ENCODE measurements at places on chromosomes 7 and 10.

DNA sequence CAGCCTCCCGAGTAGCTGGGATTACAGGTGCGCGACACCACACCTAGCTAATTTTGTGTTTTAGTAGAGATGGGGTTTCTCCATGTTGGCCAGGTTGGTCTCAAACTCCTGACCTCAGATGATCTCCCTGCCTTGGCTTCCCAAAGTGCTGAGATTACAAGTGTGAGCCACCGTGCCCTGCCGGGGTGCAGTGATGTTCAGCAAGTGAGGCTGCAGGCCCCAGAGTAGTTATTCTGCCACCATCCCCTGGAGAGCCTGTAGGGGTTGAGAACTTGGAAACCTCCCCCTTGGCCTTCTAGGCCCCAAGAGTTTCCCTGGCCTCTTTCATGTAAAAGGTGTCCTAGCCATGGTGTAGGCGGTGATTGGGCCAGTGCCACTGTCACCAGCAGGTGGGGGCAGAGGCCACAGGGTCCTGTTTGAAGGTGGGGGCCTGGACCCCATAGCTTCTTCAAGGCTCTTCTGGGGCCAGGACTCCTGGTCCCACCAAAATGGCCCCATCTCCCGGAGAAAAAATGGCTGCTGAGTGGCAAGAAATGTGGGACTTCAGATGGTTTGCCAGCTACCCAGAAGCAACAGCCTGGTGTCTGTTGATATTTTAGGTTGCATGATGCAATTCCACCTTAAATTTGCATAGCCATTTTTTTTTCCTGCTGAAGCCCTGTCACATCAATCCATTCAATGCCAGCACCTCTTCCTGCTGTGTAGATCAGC lies 25.5 kb upstream of the INMT start:
- DNase-seq: no peak

- no peak for DNase-seq
These were observed 56.7 kb upstream of the SEMA3A start for GRCh38 chr7:84251277-84251781.

DNA sequence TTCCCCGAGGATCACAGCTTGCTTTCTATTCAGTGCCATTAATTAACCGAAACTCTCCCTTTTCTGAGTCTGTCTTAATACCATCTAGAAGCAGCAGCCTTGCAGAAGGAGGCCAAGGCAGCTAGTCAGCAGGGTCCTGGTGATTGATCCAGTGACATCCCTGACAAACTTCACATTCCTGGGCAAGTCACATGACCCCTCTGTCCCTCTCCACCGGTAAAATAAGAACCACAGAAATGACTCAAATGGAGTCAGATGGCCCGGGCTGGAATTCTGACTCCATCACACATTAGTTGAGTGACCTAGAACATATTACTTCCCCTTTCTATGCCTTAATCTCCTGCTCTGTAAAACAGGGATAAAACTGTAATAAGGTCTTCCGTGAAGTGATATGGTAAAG lies 17.2 kb upstream of the ACSL5 start:
- no peak for DNase-seq

DNA sequence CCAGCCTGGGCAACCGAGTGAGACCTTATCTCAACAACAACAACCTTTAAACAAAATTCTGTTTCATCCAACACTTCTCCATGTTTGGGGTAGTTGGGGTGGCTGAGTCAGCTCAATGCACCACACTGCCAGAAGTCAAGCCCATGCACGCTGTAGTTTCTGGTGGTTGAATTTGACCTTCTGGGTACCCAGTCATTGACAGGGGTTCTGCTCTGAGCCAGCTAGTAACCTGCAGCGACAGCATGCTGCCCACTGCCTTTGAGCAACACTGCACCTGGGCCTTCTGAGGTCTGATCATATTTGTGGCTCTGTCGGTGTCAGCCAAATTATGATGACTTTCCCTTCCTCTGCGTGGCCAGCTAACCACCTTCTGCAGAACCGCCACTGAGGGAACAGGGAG lies 84.6 kb upstream of the ZNF438 start:
- no peak for DNase-seq

DNA sequence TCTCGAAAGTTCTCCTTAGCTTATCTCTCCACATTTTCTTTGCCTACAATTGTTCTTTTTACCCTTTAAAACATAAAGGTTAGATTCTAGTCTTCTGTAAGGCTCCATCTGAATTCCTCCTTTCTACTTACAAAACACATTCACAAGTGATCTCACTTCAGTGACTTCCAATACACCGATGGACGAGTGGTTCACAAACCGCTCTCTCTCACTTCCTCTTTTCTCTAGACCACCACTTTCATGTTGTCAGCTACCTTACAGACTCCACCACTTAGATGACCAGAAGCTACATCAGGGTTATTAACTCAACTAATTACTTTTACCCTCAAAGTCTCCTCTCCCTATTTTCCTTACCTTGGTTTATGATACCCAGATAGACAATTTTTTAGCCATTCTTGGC lies 11.8 kb downstream of the MET start:
- no peak for DNase-seq

DNA sequence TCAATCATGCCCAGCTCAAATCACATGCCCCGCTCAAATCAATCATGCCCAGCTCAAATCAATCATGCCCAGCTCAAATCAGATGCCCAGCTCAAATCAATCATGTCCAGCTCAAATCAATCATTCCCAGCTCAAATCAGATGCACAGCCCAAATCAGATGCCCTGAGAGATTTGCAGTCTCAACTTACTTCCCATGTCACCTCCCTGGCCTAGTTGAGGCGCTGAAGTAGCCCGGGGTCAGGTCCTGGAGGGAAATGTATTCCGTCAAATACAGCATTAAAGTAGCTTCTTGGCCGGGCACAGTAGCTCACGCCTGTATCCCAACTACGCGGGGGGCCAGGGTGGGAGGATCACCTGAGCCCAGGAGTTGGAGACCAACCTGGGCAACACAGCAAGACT lies 15.7 kb upstream of the PRKAR1B start:
- DNase-seq: no peak

GRCh38 chr10:33706746-33707145 lies 372.3 kb upstream of the NRP1 start:
- DNase-seq: no peak

GRCh38 chr10:1206601-1207000 lies 150.4 kb downstream of the WDR37 start:
- DNase-seq: no peak

GRCh38 chr10:90947030-90947960 lies 26.4 kb upstream of the ANKRD1 start:
- no peak for DNase-seq

DNA sequence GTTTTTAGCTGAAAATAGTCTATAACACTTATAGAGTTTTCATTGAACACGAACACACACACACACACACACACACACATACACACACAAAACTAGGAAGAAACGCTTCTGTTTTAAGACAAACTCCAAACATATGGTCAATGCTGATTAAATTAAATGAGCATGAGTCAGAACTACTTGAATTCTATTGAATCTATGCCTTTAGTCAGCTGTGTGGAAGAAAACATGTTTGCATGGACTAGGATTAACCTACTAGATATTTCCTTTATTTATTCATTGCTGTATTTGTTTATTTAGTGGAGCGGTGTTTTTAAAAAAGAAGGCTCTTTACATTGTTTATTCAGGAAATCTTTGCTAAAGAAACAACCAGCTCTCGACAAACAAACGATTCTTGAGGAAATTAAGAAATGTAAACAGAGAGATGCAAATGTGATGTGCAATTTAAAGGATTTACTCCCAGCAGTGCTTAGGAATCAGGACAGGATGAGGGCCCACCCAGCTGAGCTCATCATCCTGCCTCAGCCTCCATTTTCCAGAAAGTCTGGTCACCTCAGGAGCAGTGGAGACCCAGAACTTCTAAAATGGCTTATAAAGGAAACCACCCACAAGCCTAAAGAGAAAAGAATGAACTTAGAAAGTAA lies 83.2 kb downstream of the PDE1C start:
- no peak for DNase-seq

- no peak for DNase-seq
These were observed 125.7 kb downstream of the OAT start for GRCh38 chr10:124292911-124293615.

- DNase-seq: no peak
These were observed 13.0 kb downstream of the GALNT17 start for GRCh38 chr7:71144963-71145362.

GRCh38 chr10:130171196-130171595 lies 35.0 kb downstream of the GLRX3 start:
- no peak for DNase-seq

GRCh38 chr7:20153999-20154398 lies 63.2 kb downstream of the MACC1 start:
- no peak for DNase-seq

GRCh38 chr10:78375854-78376785 lies 342.5 kb downstream of the RPS24 start:
- no peak for DNase-seq

DNA sequence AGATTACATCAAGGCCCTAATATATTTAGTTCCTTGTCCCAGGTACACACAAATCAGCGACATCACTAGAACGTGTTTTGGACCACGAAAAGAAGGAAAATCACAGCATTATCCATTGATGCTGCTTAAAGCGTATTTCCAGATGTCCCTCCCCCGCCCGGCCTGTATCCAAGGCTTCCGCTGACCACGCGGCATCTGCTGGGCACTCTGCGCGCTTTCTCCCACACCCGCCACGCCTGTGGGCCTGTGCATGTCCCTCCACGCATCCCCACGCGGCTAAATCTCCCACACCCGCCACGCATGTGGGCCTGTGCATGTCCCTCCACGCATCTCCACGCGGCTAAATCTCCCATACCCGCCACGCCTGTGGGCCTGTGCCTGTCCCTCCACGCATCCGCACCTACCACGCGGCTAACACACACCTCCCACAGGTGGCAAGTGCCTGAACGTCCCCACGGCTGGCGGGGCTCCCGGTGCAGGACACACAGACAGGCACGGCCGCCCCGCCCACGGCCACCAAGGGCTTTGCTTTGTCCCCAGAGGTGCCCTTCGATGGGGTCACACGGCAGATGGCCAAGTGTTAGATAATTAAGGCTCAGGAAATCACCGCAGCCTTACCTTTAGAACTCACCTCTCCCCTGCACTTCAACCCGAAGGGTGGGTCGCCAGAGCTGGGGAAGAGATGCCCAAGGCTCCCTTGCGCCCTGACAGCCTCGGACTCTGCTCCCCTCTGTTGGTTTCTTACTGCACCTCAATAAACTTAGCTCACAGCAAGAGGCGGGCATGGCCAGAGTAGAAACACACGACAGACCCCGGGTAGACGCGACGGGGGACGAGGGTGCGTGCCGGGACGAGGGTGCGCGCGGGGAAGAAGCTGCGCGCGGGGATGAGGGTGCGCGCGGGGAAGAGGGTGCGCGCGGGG lies 49.5 kb downstream of the DIP2C start:
- no peak for DNase-seq

GRCh38 chr10:34626158-34626880 lies 188.8 kb downstream of the PARD3 start:
- DNase-seq: no peak

DNA sequence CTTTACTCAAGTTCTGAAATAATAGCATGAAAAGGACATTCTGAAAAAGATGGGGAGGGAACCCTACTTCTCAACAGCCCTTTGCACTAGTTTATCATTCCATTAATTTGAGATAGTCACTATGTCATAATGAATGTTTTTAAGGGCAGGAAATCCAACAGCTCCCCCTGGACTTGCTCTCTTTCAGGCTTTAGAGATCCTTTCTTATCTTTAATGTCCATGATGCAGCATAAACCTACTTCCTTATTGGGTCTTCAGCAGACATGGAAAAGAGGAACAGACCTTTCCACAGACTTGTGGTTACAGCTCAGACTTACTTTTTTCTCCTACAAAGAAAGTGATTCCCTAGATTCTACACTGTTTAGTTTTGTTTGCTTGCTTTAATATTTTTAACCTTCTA lies 87.3 kb downstream of the IDE start:
- DNase-seq: no peak

- DNase-seq: no peak
These were observed 10.2 kb upstream of the REPIN1 start for GRCh38 chr7:150358433-150358832.

- DNase-seq: no peak
These were observed 166.3 kb downstream of the GRID1 start for GRCh38 chr10:86200269-86200668.

DNA sequence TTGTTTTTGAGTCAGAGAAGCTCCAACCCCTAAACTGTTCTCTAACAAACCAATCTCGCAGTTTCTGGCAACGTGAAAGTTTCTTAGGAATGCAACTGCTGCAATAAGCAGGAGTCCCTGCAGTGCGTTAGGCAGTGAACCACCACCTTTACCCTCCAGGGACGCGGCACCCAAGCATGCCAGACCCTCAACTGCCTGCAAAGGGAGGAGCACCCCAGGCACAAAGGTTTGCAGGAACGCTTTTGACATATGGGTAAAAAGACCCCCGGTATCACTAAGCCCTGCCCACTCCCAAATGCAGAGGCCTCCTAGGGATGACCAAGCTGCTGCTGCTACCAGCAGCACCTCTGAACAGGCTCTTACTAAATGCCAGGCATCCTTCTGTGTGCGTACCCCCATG lies 4.7 kb downstream of the TBRG4 start:
- no peak for DNase-seq

DNA sequence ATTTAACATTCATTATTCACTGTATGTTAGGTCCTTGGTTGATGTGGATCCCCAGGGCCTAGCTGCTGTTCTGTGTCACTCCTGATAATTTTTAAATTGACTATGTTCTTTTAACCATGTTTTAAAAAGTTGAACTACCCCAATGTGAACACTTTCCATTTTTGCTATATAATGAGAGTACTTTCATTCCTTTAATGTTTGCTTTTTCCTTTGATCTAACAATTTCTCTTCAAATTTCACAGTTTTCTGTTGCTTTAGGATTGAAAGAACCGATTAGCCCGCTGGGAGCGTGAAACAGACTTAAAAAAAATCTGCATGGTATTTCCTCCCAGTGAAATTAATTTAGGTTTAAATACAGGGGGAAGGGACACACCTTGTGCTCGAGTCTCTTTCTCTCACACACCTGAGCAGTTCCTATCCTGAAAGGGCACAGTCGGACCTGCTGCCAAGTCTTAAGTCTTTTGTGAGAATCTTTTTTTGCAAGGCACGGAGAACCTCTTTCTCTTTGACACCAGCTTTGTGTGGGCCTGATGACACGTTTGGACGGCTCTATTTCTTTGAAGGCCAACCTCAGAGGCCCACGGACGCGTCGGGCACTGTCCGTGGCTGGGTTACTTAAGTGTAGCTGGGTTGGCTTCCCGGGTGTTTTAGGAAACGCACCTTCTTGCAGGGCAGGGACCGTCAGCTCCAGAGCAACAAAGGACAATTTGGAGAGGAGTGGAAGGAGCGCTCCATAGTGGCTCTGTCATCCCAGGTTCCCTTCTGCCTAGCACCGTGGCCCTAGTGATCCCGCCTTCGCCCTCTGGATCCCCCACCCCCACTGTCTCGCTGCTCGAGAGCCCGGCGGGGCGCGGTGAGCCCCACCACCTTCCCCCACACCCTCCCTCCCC lies 1.0 kb upstream of the CHN2 start:
- no peak for DNase-seq

DNA sequence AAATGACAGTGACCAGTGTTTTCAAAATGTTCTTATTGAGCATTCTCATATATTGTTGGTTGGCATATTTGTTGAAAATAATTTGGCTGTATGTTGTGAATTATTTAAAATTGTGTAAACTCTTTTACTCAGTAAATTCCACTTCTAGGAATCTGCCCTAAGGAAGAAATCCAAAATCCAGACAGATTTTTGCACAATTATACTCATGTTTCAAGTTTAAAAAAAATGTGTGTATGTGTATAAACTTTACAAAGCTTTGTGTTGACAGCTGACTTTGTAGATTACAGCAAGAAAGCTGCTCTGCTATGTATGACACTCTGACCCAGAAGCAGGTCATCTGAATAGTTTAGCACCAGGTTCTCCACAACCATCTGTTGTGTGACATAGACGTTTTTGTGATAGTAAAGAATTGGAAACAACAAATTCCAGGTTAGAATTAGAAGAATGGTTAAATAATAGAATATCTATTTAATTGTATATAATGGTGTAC lies 21.6 kb downstream of the KIFBP start:
- no peak for DNase-seq
